ENCODE measurements at places on chromosomes 2 and 18.

- no peak for DNase-seq
These were observed 272.5 kb downstream of the ZNF407 start for GRCh38 chr18:74869904-74870863.

- DNase-seq, result no peak
These were observed 1.6 kb downstream of the SLC66A2 start for GRCh38 chr18:79949697-79950487.

- no peak for DNase-seq
These were observed 8.8 kb downstream of the IAH1 start for GRCh38 chr2:9483107-9483506.

GRCh38 chr18:64333584-64333983, 184.7 kb upstream of the LINC00305 start:
- no peak for DNase-seq

GRCh38 chr18:56641714-56642337, 3.4 kb upstream of the TXNL1 start:
- DNase-seq, result no peak

- no peak for DNase-seq
These were observed 7.1 kb upstream of the WNT10A start for GRCh38 chr2:218873359-218874194.
